ENCODE measurements at places on chromosomes 11 and 22. TPM values are rescaled to one million over a fixed set of nuclear protein-coding genes. Genes with fewer than 3 reads are reported as not detected.

DNA sequence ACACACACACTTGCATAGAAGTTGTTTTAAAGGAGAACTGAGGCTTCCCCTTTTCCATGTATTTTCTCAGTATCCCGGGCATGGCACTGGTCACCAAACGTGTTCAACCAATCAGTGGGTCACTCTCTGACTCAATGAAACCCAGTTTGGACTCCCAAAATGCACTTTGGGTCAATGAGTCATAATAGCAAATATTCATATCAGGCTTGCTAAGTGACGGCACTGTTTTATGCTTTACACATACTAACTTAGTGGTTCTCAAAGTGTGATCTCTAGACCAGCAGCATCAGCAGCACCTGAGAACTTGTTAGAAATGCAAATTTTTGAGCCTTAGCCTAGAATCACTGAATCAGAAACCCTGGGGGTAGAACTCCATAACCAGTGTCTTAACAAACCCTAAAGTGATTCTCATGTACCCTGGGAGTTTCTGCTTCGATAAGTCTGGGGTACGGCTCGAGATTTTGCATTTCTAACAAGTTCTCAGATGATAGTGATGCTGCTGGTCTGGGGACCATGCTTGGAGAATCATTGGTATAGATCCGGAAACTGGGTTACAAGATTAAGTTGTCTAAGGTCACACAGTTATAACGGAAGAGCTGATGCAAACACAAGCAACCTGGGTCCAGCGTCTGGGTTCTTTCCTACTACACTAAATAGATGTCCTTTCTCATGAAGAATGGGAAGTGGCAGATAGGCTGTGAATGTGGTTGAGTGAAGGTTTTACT is 35.6 kb downstream of the ETS1 start:
- no peaks in the 10 kb centered on the region for H3K27me3 ChIP-seq
- H3K36me3 ChIP-seq: no peaks in the 10 kb centered on the region
- H3K4me3 ChIP-seq: no peak overlapping the region
- no peak for DNase-seq

- no peak overlapping the region for H3K4me3 ChIP-seq
- no peak for DNase-seq
- no peaks in the 10 kb centered on the region for H3K36me3 ChIP-seq
- H3K4me1 ChIP-seq: no peaks in the 10 kb centered on the region
- H3K27ac ChIP-seq: no peak overlapping the region
- no peaks in the 10 kb centered on the region for H3K27me3 ChIP-seq
Measured at GRCh38 chr22:27971926-27972325, 52.9 kb upstream of the PITPNB start.

Gene C11orf86
- total RNA-seq: not detected

GRCh38 chr22:41757502-41757901 is 43.0 kb upstream of the CCDC134 start:
- H3K4me1 ChIP-seq: no peaks in the 10 kb centered on the region
- no peak overlapping the region for H3K4me3 ChIP-seq
- H3K27ac ChIP-seq: no peak overlapping the region

- DNase-seq: no peak
- H3K27ac ChIP-seq: no peak overlapping the region
- H3K27me3 ChIP-seq: no peaks in the 10 kb centered on the region
Measured at GRCh38 chr22:29348041-29348440, 32.5 kb upstream of the RASL10A start.

DNA sequence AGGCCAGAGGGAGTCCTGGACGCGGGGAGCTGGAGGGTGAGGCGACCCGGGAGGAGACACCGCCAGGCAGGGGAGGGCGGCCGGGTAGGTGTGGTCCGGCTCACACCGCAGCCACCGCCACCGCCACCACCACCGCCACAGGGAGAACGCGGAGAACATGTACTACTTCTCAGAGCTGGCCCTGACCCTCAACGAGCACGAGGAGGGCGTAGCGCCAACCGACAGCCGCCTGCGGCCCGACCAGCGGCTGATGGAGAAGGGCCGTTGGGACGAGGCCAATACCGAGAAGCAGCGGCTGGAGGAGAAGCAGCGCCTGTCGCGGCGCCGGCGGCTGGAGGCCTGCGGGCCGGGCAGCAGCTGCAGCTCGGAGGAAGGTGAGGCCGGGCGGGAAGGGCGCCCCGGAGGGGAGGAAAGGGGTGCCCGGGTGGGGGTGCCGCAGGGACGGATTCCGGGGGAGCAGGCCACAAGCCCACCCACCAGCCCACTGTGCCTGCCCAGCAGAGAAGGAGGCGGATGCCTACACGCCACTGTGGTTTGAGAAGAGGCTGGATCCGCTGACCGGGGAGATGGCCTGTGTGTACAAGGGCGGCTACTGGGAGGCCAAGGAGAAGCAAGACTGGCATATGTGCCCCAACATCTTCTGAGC is 62.8 kb downstream of the MORC2 start:
- no peak for DNase-seq
- no peaks in the 10 kb centered on the region for H3K27me3 ChIP-seq
- H3K4me1 ChIP-seq: no peaks in the 10 kb centered on the region
- H3K4me3 ChIP-seq: no peak overlapping the region

GRCh38 chr22:43288807-43289420 is 54.3 kb downstream of the SCUBE1 start:
- H3K4me3 ChIP-seq: no peak overlapping the region
- no peaks in the 10 kb centered on the region for H3K36me3 ChIP-seq
- no peaks in the 10 kb centered on the region for H3K27me3 ChIP-seq
- H3K27ac ChIP-seq: no peak overlapping the region

DNA sequence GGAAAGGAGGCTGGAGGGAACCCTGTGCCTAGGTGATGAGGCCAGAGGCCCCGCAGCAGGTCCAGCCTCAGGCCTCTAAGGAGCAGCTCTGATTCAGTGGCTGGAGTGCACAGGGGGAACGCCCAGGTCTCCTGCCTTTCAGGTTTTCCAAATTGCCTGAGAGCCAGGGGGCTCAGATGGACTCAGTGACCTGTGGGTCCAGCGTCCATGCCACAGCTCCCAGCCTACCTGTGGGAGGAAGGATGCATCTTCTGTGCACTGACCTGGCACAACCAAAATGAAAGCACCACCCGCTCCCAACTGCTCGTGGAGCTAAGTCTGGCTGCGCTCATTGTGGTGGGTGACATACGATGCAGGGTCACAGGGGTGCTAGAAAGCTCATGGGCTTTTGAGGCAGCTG is 82.8 kb downstream of the FEZ1 start:
- H3K4me3 ChIP-seq: no peak overlapping the region
- H3K27ac ChIP-seq: no peak overlapping the region
- no peaks in the 10 kb centered on the region for H3K4me1 ChIP-seq
- no peaks in the 10 kb centered on the region for H3K36me3 ChIP-seq

DNA sequence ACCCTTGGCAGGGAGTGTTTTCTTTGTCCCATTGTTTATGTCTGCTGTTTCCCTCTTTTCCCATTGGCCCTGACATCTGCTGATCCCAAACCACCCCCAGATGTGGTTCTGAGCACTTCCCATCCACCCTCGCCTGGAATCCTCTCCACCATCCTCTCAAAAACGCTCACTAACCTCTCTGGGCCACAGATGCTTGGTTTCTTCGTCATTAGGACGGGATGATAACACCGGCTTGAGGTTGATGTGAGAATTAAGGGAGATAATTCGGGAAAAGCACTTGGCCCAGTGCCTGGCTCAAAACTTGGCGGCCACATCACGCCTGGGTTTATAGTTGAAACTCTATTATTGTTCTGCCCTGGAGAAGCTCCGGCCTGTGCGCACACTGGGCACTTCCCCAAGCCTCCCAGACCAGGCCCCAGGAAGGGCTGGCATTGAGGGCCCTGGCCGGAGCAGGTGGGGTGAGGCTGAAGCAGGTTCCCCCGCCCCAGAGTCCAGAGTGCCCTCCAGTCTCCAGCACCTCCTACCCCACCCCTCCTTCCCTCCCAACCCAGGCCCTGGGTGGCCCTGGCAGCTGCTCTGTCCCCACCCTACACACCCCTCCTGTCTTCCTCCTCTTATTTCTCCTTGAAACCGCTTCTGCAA is 63.7 kb downstream of the CYTH4 start:
- no peaks in the 10 kb centered on the region for H3K36me3 ChIP-seq
- no peak overlapping the region for H3K27ac ChIP-seq
- H3K4me3 ChIP-seq: no peak overlapping the region
- peaks cover 4% of the 10 kb centered on the region for H3K4me1 ChIP-seq
- no peaks in the 10 kb centered on the region for H3K27me3 ChIP-seq

- no peaks in the 10 kb centered on the region for H3K27me3 ChIP-seq
- no peaks in the 10 kb centered on the region for H3K4me1 ChIP-seq
- no peak overlapping the region for H3K27ac ChIP-seq
- DNase-seq: no peak
- H3K4me3 ChIP-seq: no peak overlapping the region
Measured at GRCh38 chr11:74072286-74072685, 63.4 kb upstream of the UCP3 start.

GRCh38 chr11:67117672-67118180 is 1.3 kb upstream of the KDM2A start:
- H3K4me1 ChIP-seq: peaks cover 21% of the 10 kb centered on the region
- H3K4me3 ChIP-seq: peak overlapping the region; percentile 55
- DNase-seq: peak; percentile 17
- peak overlapping the region; percentile 44 for H3K27ac ChIP-seq

Gene DNAJC24
- total RNA-seq: 7.5 TPM

DNA sequence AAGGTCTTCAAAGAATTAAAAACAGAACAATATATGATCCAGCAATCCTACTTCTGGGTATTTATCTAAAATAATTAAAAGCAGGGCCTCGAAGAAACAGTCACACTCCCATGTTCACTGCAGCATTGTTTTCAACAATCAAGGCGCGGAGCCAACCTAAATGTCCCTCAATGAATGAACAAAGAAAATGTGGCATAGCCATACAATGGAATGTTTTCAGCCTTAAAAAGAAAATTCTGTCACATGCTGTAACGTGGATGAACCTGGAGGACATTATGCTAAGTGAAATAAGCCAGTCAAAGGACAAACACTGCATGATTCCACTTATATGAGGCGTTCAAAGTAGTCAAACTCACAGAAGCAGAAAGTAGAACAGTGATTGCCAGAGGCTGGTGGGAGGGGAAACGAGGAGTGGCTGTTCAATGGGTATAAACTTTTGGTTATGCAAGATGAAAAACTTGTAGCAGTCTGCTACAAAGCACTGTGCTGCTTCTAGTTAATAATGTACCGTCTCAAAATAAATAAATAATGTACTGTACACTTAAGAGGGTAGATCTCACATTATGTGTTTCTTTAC is 41.2 kb downstream of the SNX19 start:
- H3K27ac ChIP-seq: no peak overlapping the region
- DNase-seq: no peak
- no peak overlapping the region for H3K4me3 ChIP-seq
- no peaks in the 10 kb centered on the region for H3K4me1 ChIP-seq
- peaks cover 71% of the 10 kb centered on the region for H3K36me3 ChIP-seq

DNA sequence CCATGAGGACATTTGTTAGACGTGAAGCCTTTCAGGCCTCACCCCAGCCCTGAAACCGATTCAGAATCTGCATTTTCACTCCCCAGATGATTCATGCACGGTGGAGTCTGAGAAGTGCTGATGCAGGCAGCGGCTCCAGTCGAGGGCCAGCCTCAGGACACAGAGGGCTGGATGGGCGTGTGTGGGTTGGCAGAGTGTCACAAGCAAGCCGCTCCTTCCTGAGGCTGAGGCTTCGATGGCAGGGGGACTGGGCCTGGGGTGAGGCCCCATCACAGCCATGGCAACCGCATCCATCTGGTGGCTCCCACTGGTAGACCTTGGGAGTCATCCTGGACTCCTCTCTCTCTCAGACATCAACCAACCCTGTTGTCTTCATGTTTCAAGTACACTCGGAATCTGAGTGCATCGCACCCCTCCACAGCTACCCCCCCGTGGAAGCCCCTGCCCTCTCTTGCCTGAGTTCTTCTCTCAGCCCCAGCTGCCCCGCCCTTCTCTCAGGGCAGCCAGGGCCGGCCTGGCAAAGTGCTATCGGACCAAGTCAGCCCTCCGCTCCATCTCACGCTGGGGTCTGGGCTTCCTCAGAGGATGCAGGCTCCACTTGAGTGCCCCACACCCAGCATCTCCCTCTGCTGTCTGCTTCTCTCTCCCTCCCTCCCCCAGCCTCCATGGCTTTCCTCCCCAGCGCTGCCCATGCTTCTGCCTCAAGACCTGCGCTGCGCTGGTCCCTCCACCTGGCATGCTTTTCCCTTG is 10.6 kb downstream of the KCNC1 start:
- H3K27me3 ChIP-seq: peaks cover 2% of the 10 kb centered on the region
- H3K27ac ChIP-seq: no peak overlapping the region
- no peak overlapping the region for H3K4me3 ChIP-seq
- H3K36me3 ChIP-seq: no peaks in the 10 kb centered on the region
- no peaks in the 10 kb centered on the region for H3K4me1 ChIP-seq

All from CD4-positive, alpha-beta T cell (primary cell).